ENCODE measurements at places on chromosomes 3 and 15.
A peak's percentile ranks its signal among the peaks of the same experiment; 100 is the strongest.

DNA sequence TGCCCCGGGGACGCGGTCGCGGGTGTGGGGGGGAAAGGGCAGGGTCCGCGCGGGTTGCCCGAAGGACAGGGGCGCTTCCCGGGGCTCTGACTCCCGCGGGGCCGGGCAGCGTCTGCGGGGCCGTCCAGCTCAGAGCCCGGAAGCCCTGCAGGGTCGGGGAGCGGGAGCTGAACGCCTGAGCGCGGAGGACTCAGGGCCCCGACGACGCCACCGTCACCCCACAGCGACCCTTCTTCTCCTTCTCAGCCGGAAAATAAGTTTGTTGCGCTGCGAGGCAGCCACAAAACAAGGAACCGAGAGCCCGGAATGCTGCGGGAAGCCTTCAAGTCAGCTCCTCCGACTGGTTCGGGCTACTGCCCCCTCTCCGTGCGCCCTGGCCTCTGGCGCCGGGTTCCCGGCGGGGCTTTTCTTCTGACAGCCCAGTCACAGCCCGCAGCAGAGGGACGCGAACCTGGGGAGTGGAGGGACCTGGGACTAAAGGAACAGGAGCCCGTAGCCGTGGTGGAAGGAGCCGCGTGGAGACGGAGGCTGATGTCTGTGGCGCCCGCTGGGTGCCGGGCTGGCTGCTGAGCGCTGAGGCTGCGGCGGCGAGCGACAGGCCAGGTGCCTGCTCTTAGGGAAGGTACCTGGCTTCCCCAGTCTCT lies 484 bp downstream of the CNTN4 start:
- DNase-seq = no peak

- DNase-seq = no peak
Measured at GRCh38 chr3:190369668-190370295, 18.2 kb upstream of the CLDN16 start.

DNA sequence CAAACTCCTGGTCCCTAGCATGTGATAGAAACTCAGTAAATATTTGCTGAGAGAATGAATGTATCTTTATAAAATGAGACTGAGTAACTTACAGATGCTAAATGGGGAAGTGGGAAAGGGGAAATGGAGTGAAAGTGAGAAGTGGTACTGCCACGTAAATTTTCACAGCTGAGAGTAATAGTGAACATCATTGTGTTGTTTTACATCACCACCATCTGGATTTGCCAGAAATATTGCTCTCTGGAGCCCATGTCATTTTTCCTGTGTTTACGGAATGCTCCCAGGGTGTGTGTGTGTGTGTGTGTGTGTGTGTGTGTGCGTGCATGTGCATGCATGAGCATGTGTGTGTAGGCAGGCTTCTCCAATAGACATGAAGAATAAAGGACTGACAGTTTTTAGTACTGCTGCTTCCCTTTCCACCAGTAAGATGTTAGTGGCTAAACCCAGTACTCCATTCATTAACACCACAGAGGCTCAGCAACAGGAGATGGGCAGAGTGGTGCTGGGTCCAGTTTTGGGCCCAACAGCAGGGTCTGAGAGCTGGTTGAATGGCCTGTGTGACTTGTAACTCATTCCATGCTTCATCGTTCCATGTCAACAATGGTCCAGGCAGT lies 57.3 kb downstream of the DIPK2A start:
- DNase-seq = no peak

DNA sequence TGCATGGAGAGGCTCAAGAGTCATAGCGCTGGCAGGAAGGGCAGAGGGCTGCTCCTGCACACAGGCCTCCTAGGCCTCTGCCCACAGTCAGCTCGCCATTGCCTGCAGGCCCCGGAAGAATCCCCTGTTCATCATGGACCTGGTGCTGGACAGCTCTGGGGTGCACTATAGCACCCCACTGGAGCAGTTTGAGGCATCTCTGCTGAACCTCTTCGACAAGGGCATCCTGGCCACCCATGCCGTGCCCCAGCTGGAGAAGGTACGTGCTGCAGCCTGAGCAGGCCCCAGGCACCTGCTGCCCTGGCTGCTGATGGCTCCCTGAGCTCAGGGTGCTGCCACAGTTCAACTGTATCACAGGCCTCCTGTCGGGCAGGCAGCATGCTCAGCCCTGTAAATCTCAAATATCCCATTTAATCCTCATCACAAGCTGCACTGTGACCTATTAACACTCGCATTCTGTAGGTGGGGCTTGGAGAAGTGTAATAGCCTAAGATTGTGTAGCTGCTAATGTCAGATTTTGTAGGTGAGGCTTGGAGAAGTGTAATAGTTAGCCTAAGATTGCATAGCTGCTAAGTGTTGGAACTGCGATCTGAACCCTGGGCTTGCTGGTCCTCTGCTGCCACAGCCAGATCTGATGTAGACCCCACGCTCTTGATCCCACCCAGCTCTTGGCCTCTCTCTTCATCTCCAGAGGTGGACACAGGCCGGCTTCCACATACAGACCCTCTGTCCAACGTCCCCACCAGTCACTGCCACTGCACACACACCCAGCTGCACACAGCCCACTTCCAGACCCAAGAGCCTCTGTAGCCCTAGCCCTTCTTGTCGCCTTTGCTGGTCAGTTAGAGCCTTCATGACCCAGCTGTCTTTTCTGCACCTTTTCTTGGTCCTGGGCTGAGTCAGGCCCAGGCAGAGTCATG lies 31.9 kb downstream of the DNAH1 start:
- no peak for DNase-seq

GRCh38 chr3:71453822-71454511 lies 129.6 kb downstream of the FOXP1 start:
- no peak for DNase-seq

DNA sequence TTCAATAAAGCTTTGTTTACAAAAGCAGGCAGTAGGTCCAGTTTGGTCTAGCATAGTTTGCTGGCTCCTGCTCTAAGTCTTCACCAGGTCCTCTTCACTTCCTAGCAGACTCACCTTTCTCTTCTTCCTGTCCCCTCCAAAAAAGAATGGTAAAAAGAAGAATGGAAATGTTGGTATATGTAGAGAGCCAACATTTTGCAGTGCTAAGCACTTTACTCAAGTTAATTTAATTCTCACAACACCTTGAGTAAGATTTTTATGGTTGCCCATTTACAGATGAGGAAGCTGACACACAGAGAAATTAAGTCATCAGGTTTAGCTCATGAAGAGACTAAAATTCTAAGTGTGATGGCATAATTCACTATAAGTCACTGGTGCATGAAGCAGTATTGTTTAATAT lies 230.1 kb upstream of the PRICKLE2 start:
- no peak for DNase-seq

DNA sequence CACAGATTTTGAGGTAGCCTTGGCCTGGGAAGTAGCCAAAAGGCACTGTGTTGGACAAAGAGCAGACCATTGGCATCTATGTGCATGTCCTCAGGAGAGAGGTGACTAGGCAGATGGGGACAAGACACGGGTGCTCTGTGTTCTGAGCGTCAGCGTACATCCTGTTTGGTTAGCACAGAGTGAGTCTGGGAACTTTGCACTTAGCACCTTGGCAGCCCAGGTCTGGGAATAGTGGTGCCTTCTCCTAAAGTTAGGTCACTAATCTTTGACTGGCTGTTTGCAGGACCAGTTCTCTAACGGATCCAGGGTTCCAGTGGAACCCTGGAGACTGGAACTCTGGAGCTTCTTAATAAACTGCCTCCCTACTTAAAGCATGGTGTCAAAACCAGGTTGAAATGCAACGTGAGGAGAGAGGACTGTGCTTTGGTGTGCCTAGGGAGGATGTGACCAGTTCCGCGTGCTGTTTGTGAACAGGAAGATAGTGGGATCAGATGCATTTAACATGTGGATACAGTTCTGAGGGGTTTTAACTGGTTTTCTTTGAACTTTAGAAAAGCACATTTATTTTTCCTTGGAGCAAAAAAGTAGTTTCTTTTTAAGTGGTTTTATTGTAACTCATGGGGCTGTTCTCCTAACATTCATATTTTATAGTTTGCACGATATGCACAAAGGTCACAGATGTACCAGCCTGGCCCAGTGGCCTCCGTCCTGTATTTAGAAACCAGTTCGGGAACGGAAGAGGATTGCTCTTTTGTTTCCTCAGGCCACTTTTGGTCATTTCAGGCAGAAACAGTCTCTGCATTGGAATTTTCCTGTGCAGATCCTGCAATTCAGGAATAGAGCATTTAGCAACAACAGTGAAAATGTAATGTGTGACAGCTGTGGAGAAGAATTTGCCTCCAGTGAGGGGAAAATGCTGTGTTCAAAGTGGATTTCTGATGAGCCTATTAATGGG lies 48.8 kb downstream of the ABHD2 start:
- peak; percentile 10 for DNase-seq

DNA sequence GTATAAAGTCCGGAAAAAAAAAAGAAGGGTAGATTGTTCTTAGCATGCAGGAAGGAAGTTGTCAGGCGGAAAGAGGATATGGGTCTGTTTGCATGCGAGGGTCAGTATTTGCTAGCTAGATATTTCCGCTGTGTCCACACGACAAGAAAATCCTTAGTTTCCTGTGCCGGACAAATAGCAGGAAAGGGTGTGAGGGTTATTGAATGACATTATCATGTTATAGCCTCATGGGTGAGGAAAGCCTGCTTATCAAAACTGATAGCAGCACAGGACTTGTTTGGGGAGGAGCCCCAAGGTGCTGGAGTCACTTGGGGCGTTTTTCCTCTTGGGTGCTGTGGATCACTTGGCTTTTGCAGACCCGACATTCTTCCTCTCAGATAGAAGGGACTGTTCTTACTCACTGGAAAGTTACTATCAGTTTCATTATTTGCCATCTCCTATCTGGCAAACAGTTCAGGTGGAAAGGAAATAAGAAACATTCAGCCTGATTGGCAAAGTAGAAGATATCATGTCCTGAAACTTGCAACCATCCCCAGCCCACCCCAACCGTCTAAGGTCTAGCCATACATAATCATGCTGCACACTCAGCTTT lies 127.2 kb upstream of the DPH6 start:
- no peak for DNase-seq

DNA sequence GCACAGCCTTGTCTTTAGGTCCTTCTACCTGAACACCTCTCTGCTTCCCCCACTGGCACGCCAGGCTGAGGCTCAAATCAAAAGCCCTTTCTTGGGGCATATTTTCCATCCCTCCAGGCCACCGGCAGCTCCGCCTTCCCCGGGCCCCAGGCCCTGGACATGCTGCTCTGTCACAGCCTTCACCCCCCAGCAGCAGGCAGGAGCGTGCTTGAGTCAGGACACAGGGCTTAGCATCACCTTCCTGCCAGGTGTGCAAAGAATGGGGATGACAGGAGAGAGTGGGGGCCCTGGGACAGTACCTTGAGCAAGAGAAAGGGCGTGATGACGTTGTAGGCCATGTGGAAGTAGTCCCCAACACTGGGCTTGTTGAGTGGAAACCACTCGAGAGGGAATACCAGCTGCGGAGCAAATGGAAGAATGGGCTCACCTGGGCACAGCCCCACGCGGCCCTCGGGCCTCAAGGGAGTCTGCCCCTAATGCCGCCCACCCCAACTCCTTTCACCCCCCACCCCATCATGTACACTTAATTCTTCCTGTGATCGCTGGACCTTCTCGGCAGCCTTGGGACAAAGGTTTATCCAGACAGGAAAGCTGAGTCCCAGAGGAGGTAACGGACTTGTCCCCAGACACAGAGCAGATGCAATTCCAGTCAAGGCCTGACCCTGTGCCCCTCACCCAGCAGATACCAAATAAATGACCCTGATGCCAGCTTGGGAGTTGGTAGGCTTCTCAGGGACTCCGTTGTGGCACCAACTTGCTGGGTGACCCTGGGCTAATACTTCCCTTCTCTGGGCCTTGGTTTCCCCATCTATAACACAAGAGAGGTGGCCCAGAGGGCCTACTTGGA lies 9.1 kb upstream of the CALML4 start:
- DNase-seq = no peak

DNA sequence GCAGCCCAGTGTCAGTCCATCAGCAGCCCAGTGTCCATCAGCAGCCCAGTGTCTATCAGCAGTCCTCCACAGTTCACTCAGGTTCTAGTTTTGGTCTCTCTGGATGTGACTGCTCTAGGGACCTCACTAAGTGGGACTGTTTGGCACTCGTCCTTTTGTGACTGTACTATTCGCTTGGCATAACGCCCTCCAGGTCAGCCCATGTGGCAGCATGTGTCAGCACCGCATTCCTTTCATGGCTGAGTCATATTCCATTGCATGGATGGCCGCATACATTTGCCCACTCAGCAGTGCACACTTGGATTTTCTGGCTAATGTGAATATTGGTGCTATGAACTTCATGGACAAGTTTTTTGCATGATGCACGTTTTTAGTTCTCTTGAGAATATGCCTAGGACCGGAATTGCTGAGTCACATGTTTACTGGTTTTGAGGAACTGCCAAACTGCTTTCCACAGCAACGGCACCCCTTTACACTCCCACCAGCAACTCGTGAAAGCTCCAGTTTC lies 16.4 kb downstream of the CHST13 start:
- DNase-seq = no peak

Data from stimulated activated CD8-positive, alpha-beta memory T cell treated with anti-CD3 and anti-CD28 coated beads, Interleukin-4, amount 100 ng/mL, for 1 hour (primary cell).